Activated CD4-positive, alpha-beta memory T cell treated with anti-CD3 and anti-CD28 coated beads for 36 hours (primary cell): ENCODE measurements at places on chromosomes 13 and 19. TPM values are rescaled to one million over a fixed set of nuclear protein-coding genes. Genes with fewer than 3 reads are reported as not detected.

The GCDH gene
- 33.6 TPM for total RNA-seq

The RXFP2 gene
- not detected for total RNA-seq

The RAB20 gene
- total RNA-seq: 1.4 TPM

The GARIN5A gene
- 0.88 TPM for total RNA-seq

The UNC13A gene
- total RNA-seq: 0.02 TPM

The C19orf81 gene
- 0.69 TPM for total RNA-seq

The ZNF442 gene
- 2.3 TPM for total RNA-seq

The PRX gene
- 1.2 TPM for total RNA-seq

The BEST2 gene
- total RNA-seq: not detected

The CEACAM19 gene
- total RNA-seq: 0.57 TPM

The NLRP11 gene
- total RNA-seq: not detected

The COG3 gene
- 20.5 TPM for total RNA-seq

The ZNF471 gene
- 0.24 TPM for total RNA-seq

The PRSS57 gene
- not detected for total RNA-seq

The PRRG2 gene
- total RNA-seq: 1.5 TPM

The NXNL1 gene
- total RNA-seq: not detected

The TMEM59L gene
- 0.24 TPM for total RNA-seq

The ZNF555 gene
- total RNA-seq: 3.8 TPM

The C19orf18 gene
- total RNA-seq: not detected

The SLC6A16 gene
- 1.0 TPM for total RNA-seq

The SLC25A41 gene
- total RNA-seq: not detected

The TSHZ3 gene
- 2.6 TPM for total RNA-seq

The ICAM4 gene
- 0.59 TPM for total RNA-seq

The MED25 gene
- total RNA-seq: 50.2 TPM

The NLRP9 gene
- total RNA-seq: not detected

The ZFP82 gene
- total RNA-seq: 3.9 TPM

The SIAH3 gene
- 0.07 TPM for total RNA-seq

The SERPINE3 gene
- total RNA-seq: not detected

The SPC24 gene
- total RNA-seq: 64.1 TPM

The SEMA6B gene
- total RNA-seq: not detected

The LRRC25 gene
- total RNA-seq: not detected

The IGFL3 gene
- not detected for total RNA-seq

The MAMSTR gene
- total RNA-seq: 0.76 TPM

The PTGER1 gene
- total RNA-seq: 0.41 TPM

The SLITRK5 gene
- under 0.01 TPM for total RNA-seq

The NAPSA gene
- total RNA-seq: 99.8 TPM

The ZNF256 gene
- 3.9 TPM for total RNA-seq

The ADAMTSL5 gene
- total RNA-seq: 3.7 TPM

The CEACAM4 gene
- total RNA-seq: not detected

The UBL3 gene
- total RNA-seq: 15.3 TPM

The LILRA5 gene
- total RNA-seq: not detected

The UHRF1 gene
- 119 TPM for total RNA-seq

The ZNF57 gene
- 6.7 TPM for total RNA-seq

The VSIG10L gene
- 3.2 TPM for total RNA-seq

The F7 gene
- 0.29 TPM for total RNA-seq

The ZNF791 gene
- 19.1 TPM for total RNA-seq

The CEACAM21 gene
- total RNA-seq: 40.9 TPM

The DACH1 gene
- not detected for total RNA-seq

The RNF17 gene
- total RNA-seq: not detected

The PLIN4 gene
- total RNA-seq: not detected

The DAND5 gene
- not detected for total RNA-seq

The WASF3 gene
- total RNA-seq: 0.10 TPM

The BRCA2 gene
- total RNA-seq: 23.1 TPM

The ZNF160 gene
- 26.3 TPM for total RNA-seq

The CACNG6 gene
- total RNA-seq: not detected

The ETV2 gene
- 0.70 TPM for total RNA-seq

The SBK3 gene
- total RNA-seq: not detected

The ZNF699 gene
- total RNA-seq: 5.8 TPM

The FAM83E gene
- total RNA-seq: 2.2 TPM
